Esophagus mucosa (tissue), 1 donor: ENCODE measurements at places on chromosomes 4 and X.
A peak's percentile ranks its signal among the peaks of the same experiment; 100 is the strongest.

GRCh38 chrX:154603438-154604430 is 15.3 kb downstream of the CTAG1B start:
- peak; percentile 76 for ATAC-seq

GRCh38 chr4:42600578-42600977 is 56.3 kb downstream of the ATP8A1 start:
- no peak for ATAC-seq

GRCh38 chrX:27933361-27933760 is 47.9 kb downstream of the DCAF8L1 start:
- no peak for ATAC-seq

- no peak for ATAC-seq
Observed at GRCh38 chrX:79263550-79263949, 103.6 kb downstream of the ITM2A start.

DNA sequence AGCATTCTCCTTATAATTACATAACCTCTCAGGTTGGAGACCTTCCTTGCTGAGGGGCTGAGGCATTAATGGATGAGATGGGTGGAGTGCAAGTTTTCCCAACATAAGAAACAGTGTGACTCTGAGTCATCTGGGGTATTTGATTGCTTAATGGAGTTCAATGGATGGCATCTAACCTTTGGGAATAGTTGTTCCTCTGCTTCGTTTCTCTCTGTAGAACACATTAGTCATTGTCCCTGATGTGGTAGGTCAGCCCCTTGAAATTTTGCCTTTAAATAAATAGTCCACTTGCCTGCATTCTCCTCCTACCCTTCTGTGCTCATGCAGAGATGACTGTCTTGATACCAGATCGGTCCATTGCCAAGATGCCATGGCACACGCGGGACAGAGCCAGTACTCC is 38.6 kb downstream of the SLITRK2 start:
- ATAC-seq: no peak

- peak; percentile 5 for ATAC-seq
Observed at GRCh38 chr4:70721747-70722146, at the start of gene RUFY3. Gene RUFY3, plus strand, starts transcription at chr4:70721964. Its CDS starts 610 bp downstream, at chr4:70722574.

GRCh38 chr4:174213731-174214100 is 69.8 kb downstream of the FBXO8 start:
- ATAC-seq: no peak

DNA sequence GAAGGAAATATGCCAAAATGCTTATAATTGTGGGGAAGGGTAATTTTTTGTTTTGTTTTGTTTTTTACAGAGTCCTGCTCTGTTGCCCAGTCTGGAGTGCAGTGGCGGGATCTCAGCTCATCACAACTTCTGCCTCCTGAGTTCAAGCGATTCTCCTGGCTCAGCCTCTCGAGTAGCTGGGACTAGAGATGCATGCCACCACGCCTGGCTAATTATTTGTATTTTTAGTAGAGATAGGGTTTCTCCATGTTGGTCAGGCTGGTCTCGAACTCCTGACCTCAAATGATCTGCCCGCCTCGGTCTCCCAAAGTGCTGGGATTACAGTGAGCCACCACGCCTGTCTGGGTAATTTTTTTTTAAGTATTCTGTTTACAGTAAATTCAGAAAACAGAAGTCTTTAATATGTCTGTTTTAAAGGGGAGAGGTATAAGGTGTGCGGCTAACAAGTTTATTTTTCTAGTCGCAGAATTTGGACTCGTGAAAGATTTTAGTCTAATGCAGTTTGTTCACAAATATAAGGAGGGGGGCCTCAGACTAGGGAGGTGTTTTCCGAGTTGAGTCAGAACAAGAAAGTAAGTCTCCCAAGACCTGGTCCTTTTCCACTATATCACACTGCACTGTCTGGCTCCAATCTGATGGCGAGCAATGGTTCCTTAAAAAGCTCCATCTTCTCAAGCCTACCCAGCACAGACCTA is 1.5 kb downstream of the ACSL1 start:
- no peak for ATAC-seq

DNA sequence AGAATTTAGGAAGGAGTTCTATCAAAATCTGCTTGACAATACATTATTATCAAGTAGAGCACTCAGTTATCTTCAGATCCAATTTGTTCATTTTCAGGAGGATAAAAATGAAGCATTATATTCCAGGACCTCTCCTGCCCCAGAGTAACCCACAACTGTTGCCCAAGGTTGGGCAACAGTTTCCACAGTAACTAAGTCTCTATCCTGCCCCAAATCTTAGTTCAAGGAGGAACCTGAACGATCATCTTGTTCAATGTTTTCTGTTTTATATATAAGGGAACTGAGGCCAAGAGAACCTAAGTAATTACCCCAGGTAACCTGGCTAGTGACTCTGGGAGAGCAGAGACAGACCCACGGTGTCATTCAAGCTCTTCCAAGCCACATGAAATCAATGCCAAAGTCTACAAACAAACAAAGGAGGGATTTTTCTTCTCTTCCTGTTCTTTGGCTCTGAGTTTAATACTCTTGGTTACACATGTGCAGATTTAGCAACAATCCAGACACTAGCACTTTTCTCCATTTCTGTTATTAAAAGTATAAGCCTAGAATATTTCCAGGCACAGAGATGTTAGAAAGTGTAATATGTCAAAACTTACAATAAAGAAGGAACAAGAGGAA is 105.6 kb downstream of the C4orf51 start:
- peak; percentile 32 for ATAC-seq

DNA sequence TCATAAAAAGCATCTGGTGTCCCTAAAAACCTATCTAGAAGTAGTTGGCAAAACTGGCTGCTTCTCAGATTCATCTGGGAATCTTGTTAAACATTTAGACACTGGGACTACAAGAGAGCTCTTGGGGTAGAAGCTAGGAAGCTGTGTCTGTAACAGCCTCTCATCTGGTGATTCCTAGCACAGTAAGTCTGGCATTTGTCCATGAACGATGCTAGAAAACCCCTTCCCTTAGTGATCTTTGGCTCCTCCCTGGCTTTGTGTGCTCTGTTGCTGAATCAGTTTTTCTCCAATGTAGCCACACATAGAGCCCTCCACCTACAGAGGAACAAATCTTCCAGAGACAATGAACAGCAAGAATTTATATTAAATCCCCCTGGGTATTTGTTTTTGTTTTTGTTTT is 951.7 kb upstream of the LCORL start:
- ATAC-seq: no peak

GRCh38 chrX:133726211-133726630 is 259.2 kb downstream of the GPC3 start:
- ATAC-seq: peak; percentile 65

DNA sequence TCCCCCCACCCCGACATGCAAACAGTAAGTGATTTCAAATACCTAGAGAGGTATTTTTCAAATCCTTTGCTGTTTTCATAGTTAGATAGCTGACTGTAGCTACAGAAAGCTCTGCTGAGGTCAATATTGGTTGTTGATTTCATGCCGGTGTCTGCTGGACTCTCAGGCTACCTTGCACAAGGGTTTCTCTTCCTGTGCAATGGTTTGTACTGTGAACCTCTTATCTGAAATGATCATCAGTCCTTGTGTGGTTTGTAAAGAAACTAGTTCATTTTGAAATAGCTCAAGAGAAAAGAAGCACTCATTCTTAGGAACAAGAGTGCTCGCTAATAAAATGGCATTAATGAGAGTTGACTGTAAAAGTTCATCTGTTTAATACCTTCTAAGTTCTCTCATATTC is 2.1 kb downstream of the MTM1 start:
- no peak for ATAC-seq

GRCh38 chrX:83529950-83530349 is 21.9 kb downstream of the POU3F4 start:
- ATAC-seq: no peak

DNA sequence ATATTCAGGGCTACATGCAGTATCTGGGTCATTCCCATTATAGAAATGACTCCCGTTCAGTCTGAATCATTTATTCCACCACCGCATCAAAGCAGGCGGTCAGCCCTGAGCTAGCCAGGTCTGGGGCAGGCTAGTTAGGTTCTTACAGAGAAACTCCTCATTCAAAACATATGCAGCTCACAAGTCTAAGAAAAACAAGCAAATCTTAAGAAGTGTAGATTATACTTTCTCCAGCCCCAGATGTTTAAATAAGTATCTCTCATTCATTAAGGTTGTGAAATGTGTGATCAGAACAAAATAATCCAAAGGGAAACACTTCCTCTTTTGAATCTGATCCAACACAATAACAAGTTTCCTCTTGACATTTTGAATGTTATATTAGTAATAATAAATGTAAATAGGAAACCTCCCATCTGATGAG is 441.9 kb downstream of the INPP4B start:
- no peak for ATAC-seq
